ENCODE measurements at places on chromosomes 2 and 18.

DNA sequence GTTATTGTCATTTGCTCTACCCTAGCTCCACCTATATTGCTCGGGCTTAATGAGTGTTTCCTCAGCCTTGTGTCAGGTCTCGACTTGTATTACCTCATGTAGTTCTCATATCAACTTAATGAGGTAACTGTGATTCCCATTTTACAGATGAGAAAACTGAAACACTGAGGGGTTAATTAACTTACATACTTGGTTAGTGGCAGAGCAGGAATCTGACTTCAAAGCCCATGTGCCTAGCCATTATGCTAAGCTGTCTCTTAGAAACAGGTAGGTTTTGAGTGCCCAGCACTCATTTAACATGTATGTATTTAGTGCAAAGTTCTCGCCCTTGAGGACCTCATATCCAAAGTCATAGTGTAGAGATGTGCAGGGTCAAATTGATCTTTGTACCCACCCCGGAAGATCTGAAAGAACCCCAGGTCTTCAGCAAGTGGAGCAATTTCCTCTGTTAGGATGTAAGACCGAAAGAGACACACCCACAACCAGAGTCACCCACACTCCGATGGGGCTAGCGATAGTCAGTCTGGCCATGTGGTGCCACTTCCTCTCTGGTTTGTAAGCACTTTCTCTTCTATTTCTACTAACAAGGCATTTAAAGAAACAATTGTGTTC lies 121.0 kb upstream of the SLC39A10 start:
- no peak for DNase-seq

- DNase-seq: no peak
Measured at GRCh38 chr2:184696644-184697043, 98.3 kb downstream of the ZNF804A start.

GRCh38 chr18:67525328-67526099 lies 9.0 kb upstream of the DSEL start:
- DNase-seq: no peak

DNA sequence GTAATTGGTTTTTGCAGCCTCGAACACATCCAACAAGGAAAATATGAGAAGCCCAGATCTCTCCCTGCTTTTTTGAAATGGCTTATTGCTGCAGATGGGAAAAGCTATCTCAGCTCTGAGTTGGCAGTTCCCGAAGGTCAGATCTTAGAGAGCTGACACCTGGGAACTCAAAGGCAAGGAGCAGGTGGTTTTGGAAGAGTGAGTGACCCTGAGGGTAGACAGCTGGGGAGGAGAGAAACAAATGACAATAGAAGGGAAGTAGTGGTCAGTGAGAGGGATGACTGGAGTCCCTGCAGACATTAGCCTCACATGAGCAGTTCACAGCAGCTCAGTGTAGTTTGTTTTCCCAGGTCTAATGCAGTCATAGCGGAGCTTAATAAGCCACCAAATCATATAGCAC lies 317.9 kb downstream of the STK39 start:
- DNase-seq: no peak

DNA sequence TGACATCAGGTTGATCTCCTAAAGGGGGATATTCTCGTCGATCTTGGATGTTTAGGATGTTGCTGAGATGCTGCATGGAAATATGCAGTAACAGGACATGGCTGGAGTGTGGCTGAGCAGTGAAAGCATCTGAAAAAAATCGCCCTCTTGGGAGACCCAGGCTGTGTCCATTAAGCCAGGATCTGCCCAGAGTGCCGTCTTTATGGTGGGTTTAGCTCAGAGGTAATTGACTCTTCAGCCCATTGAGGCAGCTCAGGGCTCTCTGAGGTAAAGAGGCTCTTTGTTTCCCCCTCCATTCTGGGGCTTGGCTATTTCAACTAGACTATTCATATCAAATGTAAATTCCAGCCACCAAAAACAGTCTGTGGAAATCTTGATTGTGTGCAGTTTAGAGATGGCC lies 26.5 kb downstream of the OSBPL6 start:
- no peak for DNase-seq

GRCh38 chr18:22391407-22392345 lies 26.0 kb downstream of the CTAGE1 start:
- no peak for DNase-seq

GRCh38 chr2:23803264-23803964 lies 123.5 kb downstream of the ATAD2B start:
- DNase-seq: no peak

DNA sequence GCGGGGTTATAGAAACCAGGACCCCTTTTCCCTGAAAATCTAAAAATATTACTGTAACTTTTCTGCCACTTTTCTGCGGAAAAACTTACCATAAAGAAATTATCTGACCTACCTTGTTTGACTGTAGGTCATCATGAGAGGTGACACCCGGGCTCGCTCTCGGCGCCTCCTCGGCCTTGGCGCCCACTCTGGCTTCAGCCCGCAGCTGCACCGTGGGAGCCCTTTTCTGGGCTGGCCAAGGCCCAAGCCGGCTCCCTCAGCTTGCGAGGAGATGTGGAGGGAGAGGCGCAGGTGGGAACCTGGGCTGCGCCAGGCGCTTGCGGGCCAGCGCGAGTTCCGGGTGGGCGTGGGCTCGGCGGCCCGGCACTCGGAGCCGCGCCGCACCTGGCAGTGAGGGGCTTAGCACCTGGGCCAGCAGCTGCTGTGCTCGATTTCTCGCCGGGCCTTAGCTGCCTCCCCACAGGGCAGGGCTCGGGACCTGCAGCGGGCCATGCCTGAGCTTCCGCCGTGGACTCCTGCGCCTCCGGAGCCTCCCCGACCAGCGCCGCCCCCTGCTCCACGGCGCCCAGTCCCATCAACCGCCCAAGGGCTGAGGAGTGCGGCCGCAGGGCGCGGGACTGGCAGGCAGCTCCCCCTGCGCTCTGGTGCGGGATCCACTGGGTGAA lies 107.7 kb upstream of the DNAJC10 start:
- DNase-seq: no peak

DNA sequence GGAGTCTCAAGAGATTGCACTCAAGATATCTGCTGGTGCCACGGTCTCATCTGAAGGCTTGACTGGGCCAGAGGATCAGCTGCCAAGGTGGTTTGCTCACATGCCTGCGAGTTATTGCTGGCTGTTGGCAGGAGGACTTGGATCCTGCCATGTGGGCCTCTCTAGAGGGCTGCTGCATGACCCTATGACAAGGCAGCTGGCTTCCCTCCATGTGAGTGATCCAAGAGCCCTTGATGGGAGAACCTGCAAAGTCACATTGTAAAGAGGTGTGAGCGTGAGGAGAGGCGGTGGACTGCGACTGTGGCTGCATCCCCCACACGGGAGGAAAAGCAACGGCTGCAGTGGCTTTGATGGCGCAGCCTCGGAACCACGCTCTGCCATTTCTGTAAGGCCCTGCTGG lies 4.0 kb upstream of the ALLC start:
- no peak for DNase-seq

- DNase-seq: no peak
Measured at GRCh38 chr2:159010340-159010739, 41.9 kb downstream of the TANC1 start.

DNA sequence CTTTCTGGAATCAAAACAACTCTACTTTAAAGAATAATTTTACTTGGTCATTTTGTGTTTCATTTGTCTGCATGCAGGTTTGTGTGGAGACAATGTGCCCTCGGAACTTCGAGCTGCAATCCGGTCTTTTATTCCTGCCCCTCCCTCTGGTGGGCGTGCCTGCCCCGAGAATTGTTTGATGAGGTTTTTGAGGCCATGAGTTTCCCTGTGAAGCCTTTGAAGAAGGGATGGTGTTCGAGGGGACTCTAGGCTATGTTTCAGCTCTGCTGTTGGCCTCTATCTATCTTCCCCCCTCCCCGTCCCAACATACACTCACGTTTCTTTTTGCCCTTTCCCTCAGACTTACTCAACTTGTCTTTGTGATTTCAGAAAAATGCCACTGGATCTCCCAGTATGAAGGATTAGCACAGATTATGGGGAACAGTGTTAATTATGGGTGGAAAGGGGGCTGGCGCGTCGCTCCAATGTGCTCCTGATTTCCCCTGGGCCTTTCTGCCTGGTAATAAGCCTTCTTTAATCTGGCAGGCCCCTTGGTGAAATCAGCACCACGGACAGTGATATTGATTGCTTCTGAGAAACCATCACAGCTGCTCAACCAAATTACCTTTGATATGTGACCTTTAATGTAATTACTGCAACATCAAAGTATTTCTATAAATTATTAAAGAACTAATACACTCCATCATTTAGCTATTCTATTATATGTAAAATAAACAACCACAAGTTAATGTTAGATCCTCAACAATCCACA lies 82.2 kb downstream of the CELF4 start:
- DNase-seq: no peak

DNA sequence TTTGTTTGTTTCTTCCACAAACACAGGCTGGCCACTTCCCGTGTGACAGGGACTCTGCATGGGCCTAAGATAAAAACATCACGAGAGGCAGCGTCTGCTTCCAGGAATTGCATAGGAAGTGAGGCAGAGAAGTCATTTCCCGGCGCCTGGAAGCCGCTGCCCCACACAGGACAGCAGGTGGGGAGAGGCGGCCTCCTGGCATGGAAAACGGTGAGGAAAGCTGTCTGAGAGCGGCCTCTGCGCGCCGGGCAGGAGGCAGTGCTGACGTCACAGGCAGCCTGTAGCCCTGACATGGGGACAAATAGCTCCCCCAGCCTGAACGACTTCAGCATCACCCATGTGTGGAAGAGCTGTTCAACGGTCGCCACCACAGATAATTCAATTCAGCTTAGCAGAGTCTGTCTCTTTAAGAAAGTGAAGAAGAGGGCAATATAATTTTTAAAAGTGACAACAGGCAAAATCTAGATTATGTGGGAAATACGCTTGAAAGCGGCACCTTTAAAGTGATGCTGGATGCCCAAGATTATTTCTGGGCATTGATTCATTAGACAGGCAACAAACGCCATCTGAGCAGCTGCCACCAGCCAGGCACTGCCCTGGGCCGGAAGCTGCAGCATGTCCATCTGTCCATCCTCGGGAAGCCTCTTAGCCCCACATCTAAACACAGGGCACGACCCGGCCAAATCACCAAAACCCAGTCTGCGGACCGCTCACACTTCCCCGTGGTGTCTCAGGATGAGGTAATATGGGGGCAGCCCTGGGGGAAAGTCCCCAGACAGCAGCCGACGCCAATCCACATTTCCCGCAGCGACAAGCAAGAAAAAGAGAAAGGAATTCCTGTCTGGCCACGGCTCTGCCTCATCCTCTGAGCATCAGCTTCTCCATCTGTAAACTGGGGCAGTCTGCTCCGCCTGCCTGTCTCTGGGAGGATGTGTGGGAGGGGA lies 138.9 kb downstream of the PXDN start:
- DNase-seq: no peak

DNA sequence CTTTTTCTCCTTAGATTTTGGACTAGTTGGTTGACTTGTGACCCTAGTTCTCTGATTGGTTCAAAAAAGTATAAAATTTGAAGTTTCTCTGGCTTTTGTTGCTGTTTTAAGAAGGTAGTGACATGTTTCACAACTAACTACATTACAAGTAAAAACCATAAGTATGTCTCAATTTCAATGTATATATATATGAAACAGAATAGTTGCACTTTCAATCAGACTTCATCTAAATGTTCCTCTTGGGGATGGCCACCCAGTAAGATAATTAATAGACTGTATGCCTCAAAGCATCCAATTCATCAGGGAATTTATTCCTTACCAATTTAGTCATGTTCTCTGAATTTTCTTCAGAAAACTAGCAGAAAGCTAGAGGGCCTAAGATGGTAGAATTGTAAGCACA lies 259.7 kb downstream of the RPRM start:
- no peak for DNase-seq

- no peak for DNase-seq
Measured at GRCh38 chr2:19348692-19349091, 9.7 kb downstream of the OSR1 start.

DNA sequence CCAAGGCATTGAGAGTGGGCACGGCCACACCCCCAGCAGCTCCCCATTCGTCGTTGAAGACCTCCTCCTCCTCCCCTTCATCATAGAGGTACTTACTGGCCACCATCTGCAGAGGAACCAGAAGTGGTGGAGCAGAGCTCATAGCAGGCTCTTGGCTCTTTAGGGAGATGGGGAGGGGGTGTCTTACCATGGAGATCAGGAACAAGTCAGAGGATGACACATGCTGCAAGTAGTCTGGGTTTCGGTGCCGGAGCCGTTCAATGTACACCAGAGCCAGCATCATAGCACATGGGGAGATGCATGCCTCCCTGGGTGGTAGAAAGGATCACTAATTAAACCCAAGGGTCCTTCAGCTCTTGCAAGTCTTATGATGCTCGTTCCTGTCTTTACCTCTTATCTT lies 1.9 kb downstream of the CNPPD1 start:
- DNase-seq: no peak

- DNase-seq: no peak
Measured at GRCh38 chr2:100606332-100606725, 43.5 kb downstream of the PDCL3 start.

GRCh38 chr18:78784861-78785260 lies 194.8 kb upstream of the SALL3 start:
- no peak for DNase-seq

- DNase-seq: no peak
Measured at GRCh38 chr2:105655244-105655643, 89.5 kb upstream of the NCK2 start.

GRCh38 chr2:70214953-70215549 lies 24.2 kb upstream of the C2orf42 start:
- DNase-seq: no peak

GRCh38 chr2:83081826-83082690 lies 1377.0 kb downstream of the SUCLG1 start:
- DNase-seq: no peak

- no peak for DNase-seq
Measured at GRCh38 chr18:49970319-49970718, 157.0 kb upstream of the ACAA2 start.

GRCh38 chr2:224778474-224778877 lies 62.3 kb upstream of the CCDC195 start:
- DNase-seq: no peak

- no peak for DNase-seq
Measured at GRCh38 chr2:96987301-96987909, 1.0 kb upstream of the FAM178B start.

GRCh38 chr2:156385242-156385641 lies 50.9 kb upstream of the GPD2 start:
- no peak for DNase-seq

DNA sequence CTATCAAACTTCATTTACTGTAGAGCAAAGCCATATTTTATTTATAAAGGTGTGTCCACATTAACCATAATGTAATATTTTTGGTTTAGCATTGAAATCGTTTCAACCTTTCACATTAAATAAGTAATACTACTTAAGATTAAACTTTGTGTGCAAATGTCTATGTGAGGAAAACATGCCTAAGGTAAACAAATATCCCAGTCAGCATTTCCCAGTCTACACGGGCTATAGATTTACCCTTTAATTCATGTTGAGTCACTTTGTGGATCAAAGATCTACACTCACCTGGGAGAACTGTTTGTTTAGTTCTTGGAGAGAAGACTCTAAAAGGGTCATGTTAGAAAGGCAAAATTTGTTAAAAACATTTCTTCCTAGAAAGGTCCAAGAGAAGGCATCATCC lies 89.1 kb downstream of the ABCA12 start:
- no peak for DNase-seq

- DNase-seq: no peak
Measured at GRCh38 chr2:7881063-7881462, 800.8 kb upstream of the ID2 start.

Data from DMS 273 treated with DMSO at 0.1 percent for 48 hours (cell line).